Ovary (tissue), 10 donors: ENCODE measurements at places on chromosomes 7 and 10.
A peak's percentile ranks its signal among the peaks of the same experiment; 100 is the strongest.

GRCh38 chr10:119104654-119105015 is 722 bp downstream of the DENND10 start:
- DNase-seq, result peak; percentile 50

GRCh38 chr7:139838876-139839275 is 9.8 kb downstream of the TBXAS1 start:
- DNase-seq, result no peak

- DNase-seq, result no peak
Measured at GRCh38 chr10:52653263-52653909, 119.2 kb downstream of the MBL2 start.

DNA sequence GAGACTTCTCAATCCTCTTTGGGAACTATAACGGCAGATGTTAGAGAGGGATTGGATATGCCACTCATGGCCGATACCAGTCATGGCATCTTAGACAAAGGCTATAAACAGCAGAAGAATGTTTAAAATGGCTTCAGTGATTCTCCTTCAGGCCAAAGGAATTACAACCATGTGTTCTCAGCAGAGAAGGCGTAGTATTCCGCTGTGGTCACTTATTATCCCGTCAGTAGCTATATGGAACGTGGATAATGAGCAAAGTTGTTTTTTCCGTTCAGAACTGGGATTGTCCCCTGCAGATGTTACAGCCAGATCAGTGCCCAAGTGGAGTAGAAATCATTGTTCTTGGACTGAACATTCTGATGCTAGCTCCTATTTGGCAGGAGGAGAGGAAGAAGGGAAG is 43.1 kb downstream of the TEX36 start:
- no peak for DNase-seq

DNA sequence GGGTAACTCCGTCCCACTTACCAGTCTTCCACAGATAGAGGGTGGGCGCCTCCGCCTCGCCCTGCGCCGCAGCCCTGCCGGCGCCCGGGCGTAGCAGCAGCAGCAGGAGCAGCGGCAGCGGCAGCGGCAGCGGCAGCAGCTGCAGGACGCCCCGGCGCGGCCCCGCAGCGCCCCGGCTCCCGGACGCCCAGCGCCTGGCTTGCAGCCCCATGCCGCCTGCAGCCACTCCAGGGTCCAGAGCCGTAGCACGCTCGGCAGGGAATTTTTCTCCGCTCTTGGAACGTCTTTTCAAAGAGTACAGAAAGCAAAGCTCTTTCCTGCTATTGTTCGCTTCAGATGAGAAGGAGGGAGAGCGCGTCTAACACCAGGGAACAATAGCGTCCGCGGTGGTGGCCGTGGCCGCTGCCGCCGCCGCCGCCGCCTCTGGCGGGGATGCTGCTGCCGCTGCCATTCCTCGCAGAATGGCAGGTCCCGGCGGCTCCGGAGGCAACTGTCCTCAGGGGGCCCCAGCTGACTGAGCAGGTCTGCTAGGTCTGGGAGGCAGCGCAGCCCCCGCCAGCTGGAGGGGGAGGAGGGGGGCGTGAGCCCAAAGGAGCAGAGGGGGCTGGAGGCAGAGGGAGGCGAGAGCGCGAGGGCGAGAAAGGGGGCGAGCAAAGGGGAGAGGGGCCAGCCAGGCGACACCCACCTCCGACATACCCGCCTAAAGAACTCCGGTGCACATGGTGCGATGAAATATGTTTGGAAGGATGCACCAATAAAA is at the start of gene THSD7A:
Gene THSD7A (minus strand): TSS at position 463 of the 760 bp plus-strand sequence. CDS start 252 bp downstream, at position 211.
- peak; percentile 37 for DNase-seq
